Uterus (tissue), 4 donors: ENCODE measurements at places on chromosomes 1 and 21.

- no peak for DNase-seq
Measured at GRCh38 chr1:169487561-169487960, 1.8 kb upstream of the SLC19A2 start.

DNA sequence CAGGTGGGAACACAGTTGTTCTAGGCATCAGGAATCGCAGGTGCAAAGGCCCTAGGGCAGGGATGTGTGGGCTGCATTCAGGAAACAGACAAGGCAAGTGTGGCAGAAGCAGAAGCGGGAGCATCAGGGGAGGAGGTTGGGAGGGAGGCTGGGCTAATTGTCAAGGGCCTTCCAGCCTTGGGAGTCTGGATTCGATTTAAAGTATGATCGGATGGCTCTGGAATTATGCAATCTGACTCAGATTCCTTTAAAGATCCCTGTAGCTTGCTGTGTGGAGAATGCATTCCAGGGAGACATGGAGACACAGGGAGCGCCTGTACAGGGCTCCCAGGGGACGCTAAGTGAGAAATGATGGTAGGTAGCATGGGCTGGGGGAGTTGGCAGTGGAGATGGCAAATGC lies 86.5 kb downstream of the LACTBL1 start:
- DNase-seq: no peak

- DNase-seq: peak; percentile 28
Measured at GRCh38 chr1:212221801-212222200, 63.4 kb upstream of the PPP2R5A start.

GRCh38 chr1:93757256-93758036 lies 75.8 kb upstream of the BCAR3 start:
- no peak for DNase-seq

DNA sequence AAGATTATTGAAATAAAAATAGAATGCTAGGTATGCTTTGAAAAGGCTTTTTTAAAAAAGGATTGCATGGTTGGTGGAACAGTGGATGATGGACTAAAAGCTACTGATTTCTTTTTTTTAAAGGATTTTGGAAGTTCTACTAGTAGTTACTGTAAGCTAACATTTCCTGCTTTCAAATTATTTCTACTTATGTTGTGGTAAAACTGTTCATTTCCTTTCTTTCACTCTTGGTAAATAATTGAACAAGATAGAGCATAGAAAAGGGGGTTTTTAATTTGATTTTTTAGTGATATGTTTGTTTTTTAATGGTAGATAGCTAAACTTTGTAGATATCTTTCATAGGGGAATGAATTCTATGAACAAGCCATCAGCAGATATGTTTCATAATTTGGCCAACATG lies 104.4 kb downstream of the OLFML2B start:
- DNase-seq: no peak
